ENCODE measurements at places on chromosomes 13 and 19.

- DNase-seq = no peak
Measured at GRCh38 chr19:16363852-16364230, 39.2 kb downstream of the KLF2 start.

- DNase-seq = peak; percentile 64
Measured at GRCh38 chr13:93244141-93244917, 17.7 kb downstream of the GPC6 start.

DNA sequence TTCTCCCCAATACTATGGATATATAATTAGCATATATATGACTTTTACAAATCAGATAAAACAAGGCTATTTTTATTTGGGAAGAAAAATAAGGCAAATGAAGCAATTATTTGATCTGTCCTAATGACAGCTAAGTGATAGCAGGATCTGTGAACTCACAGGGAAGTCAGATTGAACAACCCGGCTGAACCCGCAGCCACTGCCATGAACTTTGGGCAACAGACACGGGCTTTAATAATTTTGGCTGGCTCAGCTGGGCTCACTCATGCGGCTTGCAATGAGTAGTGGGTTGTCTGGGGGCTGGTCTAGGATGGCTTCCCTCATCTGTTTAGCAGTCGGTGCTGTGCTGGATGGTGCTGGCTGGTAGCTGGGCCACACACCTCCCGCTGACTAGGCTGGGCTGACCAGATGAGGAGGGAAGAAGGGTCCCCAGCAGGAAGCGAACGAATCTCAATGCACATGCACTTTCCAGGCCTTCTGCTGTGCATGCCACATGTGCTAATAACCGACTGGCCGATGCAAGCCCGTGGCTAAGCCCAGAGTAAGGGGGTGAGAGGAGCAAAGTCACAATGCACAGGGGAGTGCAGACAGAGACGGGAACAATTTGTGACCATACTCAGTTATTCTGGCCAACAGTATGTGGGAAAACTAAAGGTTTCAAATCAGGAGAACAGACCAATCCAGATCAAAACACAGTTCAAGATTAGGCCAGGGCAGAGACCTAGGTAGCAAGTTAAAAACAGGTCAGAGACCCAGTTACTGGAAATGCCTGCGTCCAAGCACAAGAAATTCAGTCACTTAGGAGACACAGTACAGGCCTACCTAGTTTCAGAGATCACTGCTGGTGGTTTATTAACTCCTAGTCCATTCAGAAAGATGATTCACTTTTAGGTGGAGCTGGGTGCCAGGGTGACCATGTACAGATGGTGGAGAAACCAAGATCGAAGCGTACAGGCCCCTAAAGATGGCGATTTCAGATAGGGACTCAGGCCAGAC, 22.3 kb downstream of the CRYL1 start:
- DNase-seq = no peak

- no peak for DNase-seq
Measured at GRCh38 chr13:110562036-110562597, 595 bp upstream of the RAB20 start.

DNA sequence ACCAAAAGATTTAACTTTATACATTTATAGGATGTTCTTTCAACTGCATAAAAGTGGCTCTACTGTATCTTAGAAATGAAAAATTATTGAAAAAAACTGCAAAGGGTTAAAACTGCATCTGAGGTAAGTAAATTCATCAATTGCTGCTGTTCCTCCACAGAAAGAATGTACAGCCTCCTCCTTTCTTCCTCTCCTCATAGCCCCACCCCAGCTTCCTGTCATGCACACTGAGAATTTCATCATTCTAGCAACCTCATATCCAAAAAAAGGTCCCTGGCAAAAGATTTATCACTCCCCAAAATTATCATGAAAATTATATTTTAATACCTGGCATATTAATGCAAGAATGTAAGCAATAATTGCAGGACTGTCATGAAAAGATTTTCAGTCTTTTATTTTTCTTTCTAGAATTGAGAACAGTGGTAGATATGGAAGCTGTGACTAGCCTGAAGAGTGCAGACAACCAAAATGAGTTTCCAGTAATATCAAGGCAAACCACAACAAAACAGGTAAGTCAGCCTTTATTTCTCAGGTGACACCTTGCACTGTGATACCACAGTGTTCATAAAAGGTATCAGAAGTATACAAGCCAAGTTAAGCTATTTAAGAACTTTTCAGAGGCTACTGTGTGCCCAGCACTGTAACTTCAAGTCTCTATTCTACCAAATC, 110.8 kb downstream of the SUCLA2 start:
- peak; percentile 67 for DNase-seq

DNA sequence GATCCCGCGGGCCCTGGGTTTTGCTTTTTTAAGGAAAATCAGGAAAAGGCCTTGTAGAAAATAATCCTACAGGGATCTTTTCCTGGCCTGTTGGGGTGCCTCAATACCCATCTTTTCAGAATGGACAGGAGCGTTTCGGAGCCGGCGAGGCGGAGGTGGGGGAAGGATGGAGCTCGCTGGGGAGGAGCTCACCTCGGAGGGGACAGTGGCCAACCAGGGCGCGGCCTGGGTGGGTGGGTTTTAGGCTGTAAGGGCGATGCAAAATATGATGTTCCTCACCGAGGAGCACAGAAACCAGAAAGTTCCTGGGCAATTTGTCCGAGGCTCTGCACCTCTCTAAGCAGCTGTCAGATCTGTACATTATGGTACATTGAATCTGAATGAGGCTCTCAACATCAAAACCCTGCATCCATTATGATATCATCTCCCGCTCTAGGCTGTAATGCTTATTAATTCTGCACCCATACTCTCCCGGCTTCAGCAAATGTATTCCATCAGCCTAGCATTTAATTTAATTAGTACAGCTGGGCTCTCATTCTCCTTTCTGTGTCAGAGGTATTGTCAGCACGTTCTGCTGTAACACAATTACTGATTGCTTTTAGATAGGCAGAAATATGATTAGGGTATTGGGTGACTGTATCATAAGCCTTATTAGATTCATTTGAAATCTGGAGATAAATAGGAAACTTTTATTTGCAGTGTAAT, 90.3 kb upstream of the SOX1 start:
- DNase-seq = no peak

DNA sequence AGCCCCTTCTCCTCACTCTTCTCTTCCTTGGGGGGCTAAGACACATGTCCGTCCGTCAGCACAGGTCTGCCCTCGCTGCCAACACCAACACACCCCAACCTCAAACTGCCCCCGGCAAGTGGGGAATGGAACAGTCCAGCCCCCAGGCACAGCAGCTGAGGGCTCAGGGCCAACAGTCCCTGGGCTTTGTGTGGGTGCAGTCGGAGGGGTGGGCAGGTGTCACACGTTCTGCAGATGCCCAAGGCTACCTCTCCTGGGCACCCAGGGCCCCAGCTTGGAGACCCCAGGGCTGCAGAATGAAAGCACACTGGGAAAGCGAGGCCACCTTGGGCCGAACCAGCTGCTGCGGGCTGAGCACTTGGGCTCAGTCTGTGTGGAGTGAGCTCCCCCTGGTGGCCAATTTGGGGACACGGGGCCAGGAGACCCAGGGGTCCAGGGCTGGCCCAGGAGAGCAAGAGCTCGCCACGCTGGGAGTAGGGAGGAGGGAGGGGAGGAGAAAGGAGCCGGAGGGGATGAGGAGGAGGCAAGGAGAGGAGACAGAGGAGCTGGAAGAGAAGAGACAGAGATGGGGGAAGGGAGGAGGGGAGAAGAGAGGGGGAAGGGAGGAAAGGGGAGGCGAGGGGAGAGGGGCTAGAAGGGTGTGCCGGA, 14.0 kb upstream of the ATP8B3 start:
- DNase-seq = peak; percentile 65

DNA sequence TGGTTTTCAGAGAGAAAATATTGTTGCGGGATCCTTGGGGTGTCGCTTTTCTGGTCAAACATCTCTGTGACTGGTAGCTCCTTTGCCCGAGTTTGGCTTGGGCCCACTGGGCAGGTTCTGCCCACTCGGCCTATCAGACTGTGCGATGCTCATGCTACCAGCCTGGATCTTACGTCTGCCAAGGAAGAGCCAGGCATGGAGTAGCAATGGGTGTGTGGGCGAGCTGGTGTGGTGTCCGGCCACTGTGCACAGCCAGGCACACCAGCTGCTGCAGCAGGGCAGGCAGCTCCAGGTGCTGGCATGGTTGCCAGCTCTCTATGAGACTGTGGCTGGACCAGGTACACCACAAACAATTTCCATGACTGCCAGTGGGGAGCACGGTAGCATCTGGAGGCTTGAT, 1351.8 kb upstream of the PCDH20 start:
- DNase-seq = no peak

DNA sequence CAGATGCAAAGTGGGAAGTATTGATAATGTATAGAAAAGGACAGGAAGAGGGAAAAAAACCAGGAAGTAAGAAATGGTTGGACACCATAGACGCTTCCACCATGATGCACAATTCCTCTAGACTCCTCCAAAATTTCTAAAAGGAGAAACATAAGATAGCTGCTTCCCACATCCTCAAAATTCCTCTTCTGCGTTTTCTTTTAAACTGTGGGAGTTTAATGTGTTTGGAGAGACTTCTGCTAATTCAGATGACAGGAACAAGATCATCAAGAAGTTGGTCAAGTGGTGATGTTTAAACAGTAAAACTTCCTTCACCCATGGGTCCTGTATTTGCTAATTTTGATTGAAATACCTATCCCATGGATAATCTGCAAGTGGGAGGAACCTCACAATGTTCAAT, 130.2 kb downstream of the IRS2 start:
- no peak for DNase-seq

DNA sequence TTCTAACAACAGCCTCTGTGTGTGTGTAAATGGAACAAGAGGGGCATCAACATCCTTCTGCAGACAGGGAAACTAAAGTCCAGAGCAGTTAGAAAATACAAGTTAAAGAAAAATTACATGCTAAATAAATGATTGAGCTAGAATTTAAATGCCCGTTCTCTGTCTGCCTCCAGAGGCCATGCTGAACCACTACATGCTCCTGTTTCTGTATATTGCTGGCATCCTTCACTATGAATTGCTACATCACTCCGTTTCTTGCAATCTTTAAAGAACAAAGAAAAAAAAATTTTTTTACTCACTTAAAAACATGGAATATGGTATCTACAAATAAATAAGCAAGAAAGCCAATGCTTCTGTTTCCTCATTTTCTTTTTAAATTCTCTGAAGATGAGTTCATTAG, 47.9 kb downstream of the DCT start:
- peak; percentile 21 for DNase-seq

GRCh38 chr13:48221686-48222187, 11.3 kb upstream of the ITM2B start:
- no peak for DNase-seq

DNA sequence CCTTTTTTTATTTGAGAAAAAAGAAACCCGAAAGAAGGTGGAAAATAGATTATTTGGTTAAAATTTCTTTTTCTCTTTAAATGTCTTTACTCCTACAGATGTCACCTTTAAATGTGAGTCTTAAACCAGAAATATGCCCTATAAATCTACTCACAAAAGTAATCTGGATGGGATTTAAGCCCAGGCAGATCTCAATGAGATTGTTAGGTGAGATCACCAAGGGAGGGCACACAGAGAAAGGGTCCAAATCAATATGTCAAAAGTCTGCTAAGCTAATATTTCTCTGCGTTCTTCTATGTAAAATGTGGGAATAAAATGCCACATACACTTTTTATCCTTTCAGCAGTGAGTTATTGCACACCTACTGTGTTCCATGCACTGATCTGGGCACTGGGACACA, 32.9 kb downstream of the WASF3 start:
- no peak for DNase-seq

GRCh38 chr19:54696117-54696548, 28.1 kb upstream of the KIR3DL3 start:
- DNase-seq = no peak

DNA sequence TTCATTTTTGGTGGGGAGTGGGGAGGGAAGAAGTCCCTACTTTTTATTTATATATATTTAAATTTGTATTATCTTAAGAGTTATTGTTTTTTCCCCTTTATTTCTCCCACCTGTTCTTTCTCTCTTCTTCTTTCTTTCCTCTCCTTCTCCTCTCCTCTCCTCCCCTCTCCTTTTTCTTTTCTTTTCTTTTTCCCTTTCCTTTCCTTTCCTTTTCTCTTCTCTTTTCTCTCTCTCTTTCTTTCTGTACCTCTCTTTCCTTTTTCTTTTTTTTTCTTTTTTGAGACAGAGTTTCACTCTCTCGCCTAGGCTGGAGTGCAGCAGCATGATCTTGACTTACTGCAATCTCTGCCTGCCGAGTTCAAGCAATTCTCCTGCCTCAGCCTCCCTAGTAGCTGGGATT, 1.9 kb downstream of the BCKDHA start:
- DNase-seq = no peak

- DNase-seq = no peak
Measured at GRCh38 chr13:68026077-68026476, 795.9 kb upstream of the PCDH9 start.

GRCh38 chr13:44730851-44731250, 154.7 kb upstream of the TSC22D1 start:
- DNase-seq = no peak

- peak; percentile 43 for DNase-seq
Measured at GRCh38 chr19:42132851-42133528, 744 bp upstream of the POU2F2 start.

All from fibroblast of upper back skin (primary cell).